ENCODE measurements at places on chromosomes 5 and 9.

GRCh38 chr5:138636398-138636944 lies 61.3 kb upstream of the HSPA9 start:
- no peak for DNase-seq
- no peak overlapping the region for H3K27ac ChIP-seq
- H3K36me3 ChIP-seq, result no peaks in the 10 kb centered on the region
- peaks cover 14% of the 10 kb centered on the region for H3K4me1 ChIP-seq
- H3K4me3 ChIP-seq, result no peak overlapping the region

- DNase-seq, result no peak
- H3K36me3 ChIP-seq, result no peaks in the 10 kb centered on the region
- H3K4me1 ChIP-seq, result no peaks in the 10 kb centered on the region
- no peaks in the 10 kb centered on the region for H3K27me3 ChIP-seq
These were observed 77.5 kb downstream of the RXRA start for GRCh38 chr9:134403682-134404301.

- H3K27me3 ChIP-seq, result no peaks in the 10 kb centered on the region
- no peak overlapping the region for H3K4me3 ChIP-seq
- no peaks in the 10 kb centered on the region for H3K4me1 ChIP-seq
- no peak overlapping the region for H3K27ac ChIP-seq
These were observed 634.3 kb downstream of the PDE4D start for GRCh38 chr5:59259237-59259636.

GRCh38 chr9:71403106-71403505 lies 281.7 kb upstream of the TRPM3 start:
- no peaks in the 10 kb centered on the region for H3K36me3 ChIP-seq
- H3K27ac ChIP-seq, result no peak overlapping the region
- DNase-seq, result no peak
- no peaks in the 10 kb centered on the region for H3K4me1 ChIP-seq

DNA sequence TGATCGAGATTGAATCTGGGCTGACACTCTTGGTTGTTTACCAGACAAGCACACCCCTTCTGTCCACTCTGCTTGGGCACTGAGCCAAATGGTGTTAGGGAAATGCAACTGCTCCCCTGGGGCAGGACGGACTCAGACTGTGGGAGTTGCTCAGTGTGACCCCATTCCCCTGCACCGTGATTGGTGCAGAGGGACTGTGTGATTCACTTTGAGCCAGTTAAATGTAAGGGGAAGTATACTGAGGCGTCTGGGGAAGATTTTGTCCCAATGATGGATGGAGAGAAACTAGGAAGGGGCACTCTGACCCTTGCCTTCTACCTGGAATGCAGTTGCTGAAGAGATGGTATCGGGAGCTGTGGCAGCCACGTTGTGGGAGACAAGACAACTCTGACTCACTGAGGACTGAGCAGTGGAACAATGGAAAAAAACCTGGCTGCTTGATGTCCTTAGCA lies 196.0 kb upstream of the ANKRD55 start:
- no peaks in the 10 kb centered on the region for H3K4me1 ChIP-seq
- no peaks in the 10 kb centered on the region for H3K27me3 ChIP-seq
- H3K4me3 ChIP-seq, result no peak overlapping the region
- H3K27ac ChIP-seq, result no peak overlapping the region

- no peaks in the 10 kb centered on the region for H3K27me3 ChIP-seq
- no peak for DNase-seq
- H3K4me1 ChIP-seq, result peaks cover 8% of the 10 kb centered on the region
- H3K36me3 ChIP-seq, result no peaks in the 10 kb centered on the region
These were observed 216.9 kb downstream of the AUH start for GRCh38 chr9:91144769-91145168.

DNA sequence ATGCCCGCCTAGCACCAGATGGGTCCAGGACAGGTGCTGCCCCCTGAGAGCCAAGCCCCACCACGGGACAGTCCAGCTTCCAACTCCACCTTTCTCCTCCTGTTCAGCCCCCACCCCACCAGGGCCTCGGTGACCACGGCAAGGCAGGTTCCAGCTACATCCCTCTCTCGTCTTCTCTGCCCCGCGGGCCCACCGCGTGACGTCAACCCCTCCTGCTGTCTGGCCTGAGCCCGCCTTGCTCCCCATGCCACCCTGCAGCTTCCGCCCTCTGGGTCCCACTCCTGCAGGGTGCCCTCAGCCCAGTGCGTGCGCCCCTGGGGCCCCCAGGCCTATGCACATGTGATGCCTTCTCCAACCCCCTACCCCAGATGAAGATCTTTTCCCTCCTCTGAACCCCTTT lies 6.8 kb downstream of the GFPT2 start:
- DNase-seq, result no peak
- H3K27ac ChIP-seq, result peak overlapping the region; percentile 95
- no peak overlapping the region for H3K4me3 ChIP-seq
- H3K4me1 ChIP-seq, result peaks cover 88% of the 10 kb centered on the region

GRCh38 chr5:159814805-159815585 lies 101.3 kb upstream of the ADRA1B start:
- no peaks in the 10 kb centered on the region for H3K27me3 ChIP-seq
- no peak for DNase-seq
- 0 out of 2 replicates have a peak, but pooled peaks cover 5% of the 10 kb centered on the region for H3K4me1 ChIP-seq
- H3K36me3 ChIP-seq, result no peaks in the 10 kb centered on the region
- H3K4me3 ChIP-seq, result no peak overlapping the region

DNA sequence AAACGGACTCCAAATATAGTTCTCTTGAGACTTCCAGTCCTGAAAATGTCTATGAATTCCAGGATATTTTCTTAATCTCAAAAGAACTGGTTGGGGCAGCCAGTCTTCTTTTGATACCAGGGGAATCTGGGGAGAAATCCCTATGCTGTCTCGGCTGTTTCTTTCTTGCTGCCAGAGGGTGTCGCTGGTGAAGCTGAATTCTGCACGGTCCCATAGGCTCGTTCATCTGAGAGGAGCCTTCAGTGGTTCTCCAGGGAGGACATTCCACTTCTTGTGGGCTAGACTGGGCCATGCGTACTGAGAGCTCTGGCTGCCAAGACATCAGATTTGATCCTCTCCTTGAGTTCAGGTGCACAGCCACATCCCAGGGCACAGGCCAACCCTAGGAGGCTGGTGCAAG lies 155.0 kb upstream of the CLINT1 start:
- H3K4me1 ChIP-seq, result peaks cover 27% of the 10 kb centered on the region
- H3K27ac ChIP-seq, result no peak overlapping the region
- H3K4me3 ChIP-seq, result no peak overlapping the region
- H3K27me3 ChIP-seq, result no peaks in the 10 kb centered on the region
- peak; percentile 51 for DNase-seq

- H3K27ac ChIP-seq, result no peak overlapping the region
- H3K27me3 ChIP-seq, result peaks cover 28% of the 10 kb centered on the region
- no peaks in the 10 kb centered on the region for H3K4me1 ChIP-seq
- H3K36me3 ChIP-seq, result no peaks in the 10 kb centered on the region
- peak; percentile 64 for DNase-seq
- H3K4me3 ChIP-seq, result no peak overlapping the region
These were observed 74.0 kb downstream of the SLIT3 start for GRCh38 chr5:169226895-169227294.

GRCh38 chr5:8949908-8950307 lies 596.0 kb downstream of the SEMA5A start:
- no peak for DNase-seq
- H3K4me1 ChIP-seq, result no peaks in the 10 kb centered on the region
- no peak overlapping the region for H3K27ac ChIP-seq
- H3K27me3 ChIP-seq, result no peaks in the 10 kb centered on the region

DNA sequence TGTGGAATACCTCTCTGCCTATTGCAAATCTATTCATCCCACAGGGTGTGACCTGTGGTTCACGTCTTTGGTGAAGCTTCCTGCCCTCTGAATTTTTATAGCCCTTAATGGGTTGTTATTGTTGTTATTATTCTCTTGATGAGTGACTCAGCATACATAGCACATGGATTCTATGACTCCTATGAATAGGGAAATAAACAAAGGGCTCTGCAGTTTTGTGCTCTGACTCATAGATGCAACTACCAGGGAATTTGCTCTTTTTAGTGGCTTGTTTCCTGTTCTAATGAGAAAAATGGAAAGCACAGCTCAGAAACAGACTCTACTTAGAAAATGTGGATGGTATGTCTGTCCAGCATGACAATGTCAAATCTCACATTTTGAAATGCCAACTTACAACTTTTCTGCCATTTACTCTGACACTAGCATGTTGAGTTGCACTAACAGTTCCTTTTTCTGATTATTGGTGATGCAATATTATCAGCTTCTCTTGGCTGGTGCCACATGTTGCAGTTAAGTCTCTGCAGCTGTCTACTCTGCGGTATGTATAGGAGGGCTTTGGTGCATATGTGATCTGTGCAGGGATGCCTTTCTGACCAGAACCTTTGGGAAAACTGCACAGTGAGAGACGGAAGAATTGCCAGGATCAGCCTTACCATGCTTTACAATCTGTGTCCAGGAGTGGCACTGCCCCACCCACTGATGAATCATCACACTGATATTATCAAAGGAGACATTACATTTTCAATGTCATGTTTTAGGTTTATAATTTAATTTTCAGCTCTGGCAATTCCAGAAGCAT lies 996.4 kb upstream of the WWC1 start:
- H3K4me3 ChIP-seq, result no peak overlapping the region
- peaks cover 43% of the 10 kb centered on the region for H3K4me1 ChIP-seq
- peak overlapping the region; percentile 86 for H3K27ac ChIP-seq

- H3K27ac ChIP-seq, result no peak overlapping the region
- H3K4me1 ChIP-seq, result no peaks in the 10 kb centered on the region
- no peaks in the 10 kb centered on the region for H3K27me3 ChIP-seq
- H3K36me3 ChIP-seq, result peaks cover 72% of the 10 kb centered on the region
- no peak for DNase-seq
These were observed 11.0 kb upstream of the PLAC8L1 start for GRCh38 chr5:146116361-146116760.

- H3K4me3 ChIP-seq, result no peak overlapping the region
- no peaks in the 10 kb centered on the region for H3K27me3 ChIP-seq
- no peaks in the 10 kb centered on the region for H3K4me1 ChIP-seq
- H3K27ac ChIP-seq, result no peak overlapping the region
- no peak for DNase-seq
These were observed 256.5 kb downstream of the SEC61B start for GRCh38 chr9:99478469-99479027.

DNA sequence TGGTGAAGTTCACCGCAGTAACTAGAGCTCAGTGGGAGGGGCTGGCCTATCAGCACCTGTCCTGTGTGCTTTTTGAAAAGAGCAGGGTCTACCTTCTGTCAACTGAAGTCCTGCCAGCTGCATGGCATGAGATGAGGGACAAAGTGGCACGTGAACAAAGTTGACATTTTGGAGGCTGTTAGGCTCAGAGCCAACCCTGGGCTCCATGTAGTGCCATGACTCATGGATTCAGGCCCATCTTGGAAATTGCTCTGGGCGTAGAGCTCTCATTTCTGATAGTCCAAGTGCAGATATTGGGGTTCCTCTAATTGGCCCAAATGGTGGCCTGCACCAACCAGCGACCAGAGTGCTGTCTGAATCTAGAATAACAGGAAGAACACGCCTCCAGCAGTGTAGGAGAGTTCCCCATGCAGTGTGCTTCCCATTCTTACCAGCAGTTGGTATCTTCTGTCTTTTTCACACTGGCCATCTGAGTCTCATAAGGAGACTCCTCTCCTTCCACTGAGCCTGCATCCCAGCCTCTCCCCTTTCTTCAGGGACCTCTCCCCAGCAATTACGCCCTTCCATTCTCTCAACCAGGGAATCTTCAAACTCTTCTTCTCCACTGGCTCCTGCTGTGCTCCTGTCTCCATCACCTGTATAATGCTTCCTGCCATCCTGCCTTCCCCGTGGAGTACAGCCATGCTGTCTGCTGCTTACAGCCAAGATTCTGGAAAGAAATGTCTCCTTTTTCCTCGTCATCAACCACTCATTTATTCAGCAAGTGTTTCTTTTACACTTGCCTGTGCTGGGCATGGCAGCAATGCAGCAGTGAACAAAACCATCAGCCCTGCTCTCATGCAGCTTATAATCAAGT lies 30.4 kb downstream of the IRF1 start:
- peaks cover 32% of the 10 kb centered on the region for H3K4me1 ChIP-seq
- no peak overlapping the region for H3K4me3 ChIP-seq
- DNase-seq, result no peak
- H3K27ac ChIP-seq, result no peak overlapping the region
- H3K27me3 ChIP-seq, result no peaks in the 10 kb centered on the region
- H3K36me3 ChIP-seq, result no peaks in the 10 kb centered on the region

GRCh38 chr9:136107155-136107952 lies 11.3 kb downstream of the TMEM250 start:
- no peaks in the 10 kb centered on the region for H3K36me3 ChIP-seq
- H3K27ac ChIP-seq, result no peak overlapping the region
- no peaks in the 10 kb centered on the region for H3K27me3 ChIP-seq
- peak; percentile 66 for DNase-seq
- no peak overlapping the region for H3K4me3 ChIP-seq

DNA sequence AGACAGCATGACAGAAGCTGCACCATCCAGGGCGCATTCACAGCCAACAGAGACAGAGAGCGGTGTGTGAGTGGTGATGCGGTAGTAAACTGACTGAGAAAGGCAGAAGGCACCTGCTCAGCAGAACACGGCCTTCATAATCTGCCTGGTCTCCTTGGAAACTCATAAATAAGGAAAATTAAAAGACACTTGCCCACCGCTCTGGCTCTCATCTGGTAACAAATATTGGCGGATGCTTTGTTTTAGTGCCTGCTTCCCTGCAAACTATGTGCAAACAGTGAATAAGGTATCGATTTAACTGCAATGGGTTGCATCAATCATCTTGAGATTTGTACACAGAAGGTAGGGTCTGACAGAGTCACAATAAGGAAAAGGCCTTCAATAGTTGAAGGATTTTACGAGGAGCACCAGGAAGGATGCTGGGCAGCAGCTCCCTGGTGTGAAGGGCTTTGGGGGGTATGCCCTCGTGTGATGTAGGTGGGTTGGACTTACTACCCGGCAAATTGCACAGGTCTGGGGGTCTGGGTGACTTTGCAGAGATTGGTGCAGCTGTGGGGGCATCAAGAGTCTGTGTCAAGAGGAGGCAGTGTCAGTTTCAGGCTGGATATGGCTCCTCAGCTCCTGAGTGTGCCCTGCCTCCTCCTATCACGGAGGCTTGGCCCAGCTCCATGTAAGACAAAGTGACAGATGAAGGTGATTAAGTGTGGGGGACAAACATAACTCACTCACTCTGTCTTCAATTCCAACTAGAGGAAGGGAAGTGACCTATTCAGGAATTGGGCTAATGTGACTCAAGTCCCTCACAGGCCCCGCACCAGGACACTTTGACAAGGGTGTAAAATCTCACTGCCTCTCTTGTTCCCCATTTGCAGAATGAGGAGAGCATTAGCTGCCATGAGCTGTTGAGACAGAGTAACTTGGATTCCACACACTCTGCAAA lies 166.7 kb downstream of the ICE1 start:
- no peak overlapping the region for H3K27ac ChIP-seq
- no peaks in the 10 kb centered on the region for H3K4me1 ChIP-seq
- no peak overlapping the region for H3K4me3 ChIP-seq
- DNase-seq, result no peak
- peaks cover 5% of the 10 kb centered on the region for H3K36me3 ChIP-seq

GRCh38 chr5:181215997-181216989 lies 6.8 kb upstream of the TRIM41 start:
- H3K27ac ChIP-seq, result no peak overlapping the region
- no peaks in the 10 kb centered on the region for H3K36me3 ChIP-seq
- peak overlapping the region; percentile 63 for H3K4me3 ChIP-seq
- peaks cover 12% of the 10 kb centered on the region for H3K27me3 ChIP-seq
- H3K4me1 ChIP-seq, result peaks cover 3% of the 10 kb centered on the region
- DNase-seq, result peak; percentile 37

Measured in GM23338 (cell line).